T-cell (primary cell): ENCODE measurements at places on chromosomes 2 and 18. TPM values are rescaled to one million over a fixed set of nuclear protein-coding genes. Genes with fewer than 3 reads are reported as not detected.

Gene FOXD4L1
- 0.38 TPM for total RNA-seq

Gene CNGA3
- not detected for total RNA-seq

Gene VWC2L
- not detected for total RNA-seq

Gene TMEM247
- not detected for total RNA-seq

Gene IL37
- total RNA-seq = not detected

Gene ITGAV
- total RNA-seq = 8.4 TPM

Gene CXCR4
- total RNA-seq = 274 TPM

DNA sequence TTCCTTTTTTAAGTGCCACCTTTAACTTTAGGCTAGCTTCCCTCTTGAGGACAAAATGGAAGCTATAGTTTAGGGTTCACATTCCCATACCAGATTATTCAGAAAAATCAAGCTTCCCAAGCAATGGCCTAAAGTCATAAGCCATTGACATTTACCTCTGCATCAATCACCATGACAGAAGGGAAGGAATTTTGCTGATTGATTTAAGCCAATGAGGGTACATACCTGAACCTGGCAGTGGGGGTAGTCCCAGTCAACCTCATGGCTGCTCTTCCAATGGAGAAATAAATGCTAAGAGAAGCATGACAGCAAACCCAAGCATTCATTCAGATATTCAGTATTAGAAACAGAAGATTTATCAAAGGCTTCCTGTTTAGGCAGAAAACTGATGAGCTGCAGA is 128.4 kb upstream of the CREB1 start:
- no peak for DNase-seq

DNA sequence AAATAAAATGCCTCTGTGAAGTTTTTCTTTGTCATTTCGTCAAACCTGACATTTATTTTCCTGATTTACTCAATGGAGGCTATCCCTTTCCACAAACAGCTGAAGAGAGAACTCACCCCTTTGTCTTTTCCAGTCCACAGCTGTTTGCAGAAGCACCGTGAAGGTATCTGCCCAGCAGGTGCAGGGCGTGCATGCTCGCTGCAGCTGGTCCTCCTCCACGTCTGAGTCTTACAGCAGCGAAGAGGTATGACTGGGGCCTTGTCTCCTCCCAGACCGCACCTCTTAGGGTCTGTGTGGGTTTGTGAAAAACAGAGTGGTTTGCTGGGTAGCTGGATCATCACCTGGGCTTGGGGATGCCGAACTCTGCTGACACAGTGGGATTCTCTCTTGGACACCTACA is 9.7 kb downstream of the SPP2 start:
- DNase-seq = no peak

DNA sequence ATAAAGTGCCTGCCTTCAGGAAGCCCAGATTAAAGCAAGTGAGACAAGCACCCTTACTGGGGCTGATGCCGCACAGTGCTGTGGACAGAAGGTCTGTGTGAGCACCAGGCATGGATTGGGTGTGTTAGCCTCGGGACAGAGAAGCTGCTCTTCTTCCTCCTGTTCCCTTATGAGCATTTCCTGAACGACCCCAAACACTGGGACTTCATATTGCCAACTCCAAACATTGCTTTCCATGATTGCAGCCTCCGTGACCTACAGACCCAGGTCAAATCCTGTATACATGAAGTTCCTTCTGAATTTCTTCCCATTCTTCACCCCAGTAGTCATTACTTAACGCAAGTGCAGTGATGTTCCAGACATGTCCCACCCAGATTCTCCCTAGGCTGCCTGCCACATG is 129.8 kb upstream of the ALKAL2 start:
- DNase-seq = no peak

DNA sequence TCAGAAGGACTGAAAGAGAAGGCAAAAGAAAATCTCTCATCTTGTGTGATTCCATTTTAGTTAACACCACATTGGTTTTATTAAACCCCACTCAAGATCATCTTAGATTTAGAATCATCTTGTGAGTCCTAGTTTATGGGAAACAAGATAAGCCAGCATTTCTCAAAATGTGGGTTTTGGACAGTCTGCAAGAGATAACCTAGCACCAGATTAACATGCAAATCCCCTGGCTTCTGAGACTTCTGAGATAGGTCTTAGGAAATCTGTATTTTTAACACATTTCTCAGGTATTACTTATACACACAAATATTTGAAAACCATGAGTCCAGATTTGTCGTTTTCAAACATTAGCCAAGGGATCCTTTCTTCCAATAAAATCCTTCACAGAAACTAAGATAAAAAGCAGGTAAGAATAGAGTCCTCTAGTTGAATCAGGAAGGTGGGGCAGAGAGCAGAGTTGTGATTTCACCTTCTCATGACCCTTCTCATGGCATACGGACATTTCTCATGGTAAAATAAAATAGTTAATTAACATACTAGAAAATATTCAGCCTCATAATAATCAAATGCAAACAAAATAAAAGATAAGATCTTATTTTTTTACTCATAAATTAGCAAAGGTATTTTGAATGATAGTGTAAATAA is 287.2 kb upstream of the FN1 start:
- no peak for DNase-seq

DNA sequence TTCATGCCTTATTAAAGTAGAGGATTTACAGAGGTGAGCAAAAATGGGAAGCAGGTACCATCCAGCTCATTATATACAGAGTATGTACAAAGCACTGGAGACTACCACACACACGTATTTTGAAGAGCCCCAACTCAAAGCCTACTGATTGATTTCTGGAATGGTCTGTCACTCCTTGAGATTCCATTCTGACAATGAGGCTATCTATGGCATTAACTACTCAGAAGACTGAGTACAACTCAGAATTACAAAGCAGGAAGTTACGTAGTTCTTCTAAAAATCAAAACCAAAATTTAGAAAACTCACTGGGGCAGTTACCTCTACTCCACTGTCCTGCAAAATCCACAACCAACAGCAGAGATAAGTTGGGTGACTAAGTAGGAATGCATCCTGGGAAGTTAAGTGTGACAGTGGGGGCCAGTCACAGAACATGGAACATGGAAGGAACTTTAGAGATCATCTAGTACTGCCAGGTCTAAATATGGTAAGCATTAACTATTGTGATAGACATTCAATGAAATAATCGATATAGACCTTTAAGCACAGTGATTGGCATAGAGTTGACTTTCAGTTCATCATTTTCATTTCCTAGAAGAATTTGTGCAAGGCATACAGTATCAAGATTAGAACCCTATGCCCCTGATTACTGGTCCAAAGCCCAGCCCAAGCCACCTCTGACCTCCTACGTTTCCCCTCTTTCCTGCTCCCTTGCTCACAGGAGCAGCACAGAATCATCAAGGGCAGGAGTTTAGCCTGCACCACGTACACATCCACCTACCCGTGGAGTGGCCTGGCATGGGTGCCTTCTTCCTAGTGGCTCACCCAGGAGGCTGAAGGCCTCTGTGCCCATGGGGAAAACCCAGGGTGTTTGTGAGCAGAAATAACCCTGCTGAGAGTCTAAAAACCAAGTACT is 80.1 kb upstream of the FOSL2 start:
- no peak for DNase-seq

DNA sequence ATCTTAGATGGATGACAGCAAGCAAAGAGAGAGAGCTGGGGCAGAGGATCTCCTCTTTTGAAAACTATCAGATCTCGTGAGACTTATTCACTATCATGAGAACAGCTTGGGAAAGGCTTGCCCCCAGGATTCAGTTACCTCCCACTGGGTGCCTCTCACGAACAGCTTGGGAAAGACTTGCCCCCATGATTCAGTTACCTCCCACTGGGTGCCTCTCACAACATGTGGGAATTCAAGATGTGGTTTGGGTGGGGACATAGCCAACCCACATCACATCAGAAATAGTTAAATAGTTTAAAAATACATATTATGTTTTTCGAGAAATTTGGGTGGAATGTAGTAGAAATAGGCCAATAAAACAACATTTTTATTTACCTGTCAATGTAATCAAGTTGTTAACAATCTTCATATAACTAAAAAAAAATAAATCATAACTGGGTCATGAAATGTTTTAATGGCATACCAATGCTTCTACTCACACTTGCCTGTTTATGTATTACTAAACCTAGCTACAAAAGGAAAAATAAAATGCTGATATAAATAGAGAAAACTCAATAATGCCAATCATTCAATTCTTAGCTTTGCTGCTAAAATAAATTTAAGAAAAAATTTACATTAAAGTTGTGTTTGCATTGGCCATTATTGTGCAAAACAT is 608.9 kb downstream of the SUCLG1 start:
- no peak for DNase-seq

GRCh38 chr2:67486041-67486796 is 89.1 kb downstream of the ETAA1 start:
- no peak for DNase-seq

GRCh38 chr2:237309416-237309815 is 104.5 kb downstream of the COL6A3 start:
- DNase-seq = no peak

DNA sequence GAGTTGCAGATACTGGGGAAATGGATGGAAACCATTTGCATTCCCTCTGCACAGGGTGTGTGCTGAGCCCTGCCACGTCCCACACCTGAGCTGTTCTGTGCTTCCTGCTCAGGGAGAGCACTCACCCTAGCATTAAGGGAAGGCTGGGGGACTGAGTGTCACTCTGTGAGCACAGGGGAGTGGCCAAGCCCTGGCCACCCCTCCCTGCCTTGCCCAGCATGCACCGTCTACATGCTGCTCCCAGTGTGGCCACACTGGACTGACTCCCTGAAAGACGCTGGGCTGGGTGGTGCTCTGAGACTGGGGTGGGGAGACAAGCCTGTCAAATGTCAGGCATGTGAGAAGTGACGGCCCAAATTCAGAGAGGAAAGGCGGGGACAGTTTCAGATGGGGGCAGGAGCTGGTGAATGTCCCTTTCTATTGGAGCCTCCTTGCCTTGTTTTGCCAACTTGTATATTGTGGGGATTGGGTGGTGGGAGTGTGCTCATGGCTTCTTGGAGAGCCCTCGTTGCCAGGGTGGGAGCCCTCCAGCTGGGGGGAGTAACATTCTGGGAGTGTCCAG is 298.4 kb upstream of the HS6ST1 start:
- no peak for DNase-seq

GRCh38 chr2:113675875-113676274 is 48.8 kb downstream of the RABL2A start:
- no peak for DNase-seq

DNA sequence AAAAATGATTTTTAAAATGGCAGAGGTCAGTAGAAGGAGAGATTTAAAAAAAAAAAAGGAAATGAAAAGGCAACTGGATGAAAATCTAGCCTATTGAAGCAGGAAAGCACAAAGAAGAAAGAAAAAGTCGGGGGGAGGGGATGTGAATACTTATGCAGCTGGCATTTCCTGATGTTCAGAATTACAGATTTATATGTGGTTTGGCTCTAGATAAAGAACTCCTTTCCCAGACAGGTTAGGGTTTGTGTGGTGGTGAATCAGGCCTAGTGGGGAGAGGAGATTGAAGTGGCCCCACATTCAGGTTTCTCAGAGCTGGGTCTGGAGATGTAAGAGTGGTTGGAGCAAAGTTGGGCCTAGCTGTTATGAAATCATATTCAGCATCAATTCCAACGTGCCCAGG is 394.4 kb downstream of the FIGN start:
- DNase-seq = no peak

DNA sequence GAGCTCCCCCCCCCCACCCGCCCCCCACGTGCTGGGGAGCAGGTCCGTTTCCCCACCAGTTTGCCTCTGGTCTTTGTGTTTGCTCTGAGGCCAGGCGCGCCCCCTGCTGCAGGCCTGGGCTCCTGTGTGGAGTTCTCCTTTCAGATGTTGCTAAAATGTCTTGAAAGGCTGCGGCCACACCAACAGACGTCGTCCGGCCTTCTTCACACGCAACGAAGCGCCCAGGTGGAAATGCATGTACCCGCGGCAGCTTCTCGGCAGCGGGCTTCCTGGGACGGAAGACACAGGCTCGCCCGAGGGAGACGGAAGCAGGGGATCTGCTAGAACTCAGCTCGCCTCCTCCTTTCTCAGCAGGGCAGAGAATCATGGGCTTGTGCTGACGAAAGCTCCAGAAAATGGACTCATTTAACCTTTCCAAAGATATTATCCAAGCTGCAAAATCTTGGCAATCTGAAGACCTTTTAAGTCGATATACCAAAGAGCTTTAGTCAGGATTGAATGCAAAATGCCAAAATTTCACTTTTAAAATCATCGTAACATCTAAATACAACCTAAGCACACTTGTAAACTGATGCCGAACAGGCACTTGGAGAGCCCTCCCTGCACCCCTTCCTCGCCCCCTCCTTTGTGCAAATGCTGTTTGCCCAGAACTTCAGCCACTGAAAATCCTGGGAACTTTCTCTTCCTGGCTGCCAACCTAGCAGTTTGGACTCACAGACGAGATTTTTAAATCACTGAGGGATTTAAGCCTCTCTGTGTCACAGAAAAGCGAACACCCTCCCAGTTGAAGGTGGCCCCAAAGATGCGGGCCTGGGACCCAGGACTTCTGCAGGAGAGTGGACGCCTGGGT is 125.5 kb upstream of the ZNF516 start:
- no peak for DNase-seq

- no peak for DNase-seq
Observed at GRCh38 chr2:69269330-69269729, 117.7 kb downstream of the GFPT1 start.

- peak; percentile 38 for DNase-seq
Observed at GRCh38 chr18:75208155-75208835, 644 bp downstream of the PTGR3 start.

DNA sequence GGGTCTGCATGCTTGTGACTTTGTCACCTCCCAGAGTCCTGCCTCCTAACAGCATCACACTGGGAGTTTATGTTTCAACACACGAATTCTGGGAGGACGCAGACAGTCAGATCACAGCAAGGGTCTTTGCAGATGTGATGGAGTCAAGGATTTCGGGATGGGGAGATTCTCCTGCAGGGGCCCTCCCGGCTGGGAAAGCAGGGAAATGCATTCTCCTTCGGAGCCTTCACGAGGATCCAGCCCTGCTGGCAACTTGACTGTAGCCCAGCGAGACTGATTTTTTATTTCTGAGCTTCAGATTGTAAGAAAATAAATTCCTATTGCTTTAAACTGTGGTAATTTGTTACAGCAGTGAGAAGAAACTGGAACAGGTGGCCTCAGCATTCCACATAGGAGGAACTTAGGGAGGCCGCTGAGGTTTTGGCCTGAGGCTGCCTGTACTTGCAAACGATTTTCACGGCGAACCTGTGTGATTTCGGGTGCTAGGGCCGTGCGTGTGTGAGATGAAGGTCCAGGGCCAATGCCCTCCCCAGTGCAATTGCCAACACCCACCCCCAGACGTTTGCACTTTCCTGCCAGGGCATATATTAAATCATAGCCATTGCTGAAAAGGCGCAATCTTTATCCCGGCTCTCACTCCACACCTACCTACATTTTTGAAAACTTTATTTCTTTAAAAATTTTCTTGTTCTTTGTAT is 79.8 kb downstream of the ASB1 start:
- no peak for DNase-seq

DNA sequence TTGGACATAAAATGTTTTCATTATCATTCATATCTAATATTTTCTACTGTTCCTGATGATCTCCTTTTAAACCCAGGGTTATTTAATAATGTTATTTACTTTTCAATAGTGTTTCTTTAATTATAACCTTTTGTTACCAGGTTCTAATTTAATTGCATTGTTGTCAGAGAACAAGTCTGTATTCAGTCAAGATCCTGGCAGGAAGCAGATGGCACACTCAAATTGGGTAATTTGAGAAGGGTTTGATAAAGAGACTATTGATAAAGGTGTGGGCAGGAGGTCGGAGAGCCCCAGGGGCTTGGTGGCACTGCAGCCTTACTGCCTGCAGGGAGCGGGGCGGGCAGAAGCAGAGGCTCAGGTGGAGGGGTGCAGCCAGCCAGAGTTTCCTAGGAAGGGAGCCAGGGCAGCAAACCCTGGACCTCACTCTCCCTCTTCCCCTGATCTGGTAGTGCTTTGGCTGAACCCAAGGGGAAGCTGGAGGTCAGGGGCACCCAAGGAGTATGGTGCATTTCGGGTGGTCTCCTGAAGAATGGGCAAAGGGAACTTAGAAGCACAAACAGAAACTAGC is 2.3 kb upstream of the KIF1A start:
- DNase-seq = no peak
